Left kidney (tissue), 8 donors: ENCODE measurements at places on chromosomes 5 and 9. TPM values are rescaled to one million over a fixed set of nuclear protein-coding genes. Genes with fewer than 3 reads are reported as not detected.

The SLC4A9 gene
- polyA plus RNA-seq: 26.9 TPM

The OLFM1 gene
- 3.3 TPM for polyA plus RNA-seq

The GCNT4 gene
- polyA plus RNA-seq: 18.3 TPM

The GRXCR2 gene
- not detected for polyA plus RNA-seq

The EGFLAM gene
- 10.6 TPM for polyA plus RNA-seq

The SLC12A7 gene
- 38.3 TPM for polyA plus RNA-seq

The NIPBL gene
- polyA plus RNA-seq: 85.6 TPM

DNA sequence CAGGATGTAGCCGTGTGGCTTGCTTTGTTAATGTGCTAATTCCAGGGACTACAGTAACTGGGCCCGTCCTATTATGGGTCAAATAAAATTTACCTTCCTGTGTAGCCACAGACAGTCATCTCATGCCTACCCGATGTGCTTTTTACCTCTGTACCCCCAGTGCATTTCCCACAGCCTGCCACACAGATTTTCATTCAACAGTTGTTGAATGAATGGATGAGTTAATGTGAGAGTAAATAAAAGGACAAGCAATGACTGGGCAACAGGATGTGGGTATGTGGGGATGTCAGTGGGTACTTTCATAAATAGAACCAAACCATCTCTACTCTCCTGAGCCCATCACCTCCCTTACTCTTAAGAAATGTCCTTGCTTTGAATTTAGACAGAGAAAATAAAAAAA lies 441.2 kb upstream of the ZNF462 start:
- no peak for DNase-seq

- DNase-seq: peak; percentile 31
Measured at GRCh38 chr9:78605041-78606000, 308.4 kb downstream of the PSAT1 start.

- DNase-seq: no peak
Measured at GRCh38 chr5:150782850-150783249, 4.3 kb downstream of the SMIM3 start.

- no peak for DNase-seq
Measured at GRCh38 chr9:108356806-108357205, 499.0 kb downstream of the ACTL7B start.

DNA sequence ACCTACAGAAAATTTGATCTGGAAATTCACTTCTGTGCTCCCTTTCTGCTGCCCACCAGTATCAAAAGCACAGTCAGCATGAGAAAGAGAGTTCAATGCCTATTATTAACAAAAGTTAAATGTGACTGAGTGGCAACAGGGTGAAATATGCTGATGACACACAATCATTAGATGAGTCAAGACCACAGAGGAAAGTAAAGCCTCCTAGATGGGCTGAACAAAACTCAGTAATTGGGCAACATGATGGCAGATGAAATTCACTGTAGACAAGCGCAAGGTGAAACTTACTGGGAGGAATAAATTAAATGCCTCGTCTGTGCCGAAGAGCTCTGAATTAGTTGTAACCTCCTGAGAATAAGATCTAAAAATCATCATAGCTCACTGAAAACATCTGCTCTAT lies 752.8 kb downstream of the IRX1 start:
- DNase-seq: no peak

GRCh38 chr9:5452286-5452609 lies 1.9 kb downstream of the CD274 start:
- no peak for DNase-seq

DNA sequence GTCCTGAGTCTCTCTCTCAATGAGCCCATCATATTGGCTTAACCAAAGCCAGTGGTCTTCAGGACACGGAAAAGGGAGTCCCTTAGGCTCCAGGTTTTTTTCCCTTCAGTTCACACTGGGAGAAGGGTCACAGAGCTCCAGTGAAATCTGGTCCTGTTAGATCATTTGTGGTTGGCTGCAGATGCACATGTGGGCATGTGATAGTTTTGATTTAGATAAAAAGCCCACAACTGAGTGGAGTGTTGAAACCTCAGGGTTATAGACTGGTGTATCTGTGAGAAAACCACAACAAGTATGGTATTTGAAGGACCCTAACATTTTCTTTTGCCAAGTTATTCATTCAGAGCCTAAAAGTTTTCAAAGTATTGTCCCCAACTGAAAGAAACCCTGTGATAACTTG lies 46.7 kb downstream of the PRLR start:
- DNase-seq: no peak

- DNase-seq: no peak
Measured at GRCh38 chr9:84136119-84136868, 155.7 kb downstream of the RMI1 start.

- DNase-seq: no peak
Measured at GRCh38 chr5:96339862-96340261, 93.2 kb downstream of the PCSK1 start.

DNA sequence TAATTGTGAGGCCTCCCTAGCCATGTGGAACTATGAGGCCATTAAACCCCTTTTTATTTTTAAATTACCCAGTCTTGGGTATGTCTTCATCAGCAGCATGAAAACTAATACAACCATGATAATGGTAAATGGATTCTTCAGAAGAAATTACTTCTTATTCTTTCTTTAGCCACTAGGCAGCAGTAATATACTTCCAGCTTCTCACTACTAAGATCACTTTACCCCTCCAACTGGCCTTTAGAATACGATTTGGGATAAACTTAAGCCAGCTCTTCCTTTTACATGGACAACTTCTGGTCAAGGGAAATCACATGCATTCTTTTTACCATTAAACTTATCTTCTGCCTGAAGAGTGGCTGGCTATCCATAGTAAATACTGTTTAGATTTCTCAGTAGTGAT lies 355.4 kb downstream of the MAN2A1 start:
- DNase-seq: no peak
